Activated T-cell treated with anti-CD3 and anti-CD28 coated beads, Interleukin-2, amount 50 U/mL, for 48 hours (primary cell): ENCODE measurements at places on chromosomes 1 and 21.

- DNase-seq: no peak
Observed at GRCh38 chr1:16275591-16275990, 38.6 kb upstream of the CPLANE2 start.

GRCh38 chr1:236419502-236419901 is 25.4 kb downstream of the EDARADD start:
- DNase-seq: peak; percentile 2

GRCh38 chr1:17795081-17795809 is 40.1 kb downstream of the ACTL8 start:
- DNase-seq: no peak

GRCh38 chr1:160724465-160725242 is 13.0 kb upstream of the CD48 start:
- DNase-seq: no peak

GRCh38 chr1:119713749-119714456 is 2.2 kb downstream of the PHGDH start:
- no peak for DNase-seq

DNA sequence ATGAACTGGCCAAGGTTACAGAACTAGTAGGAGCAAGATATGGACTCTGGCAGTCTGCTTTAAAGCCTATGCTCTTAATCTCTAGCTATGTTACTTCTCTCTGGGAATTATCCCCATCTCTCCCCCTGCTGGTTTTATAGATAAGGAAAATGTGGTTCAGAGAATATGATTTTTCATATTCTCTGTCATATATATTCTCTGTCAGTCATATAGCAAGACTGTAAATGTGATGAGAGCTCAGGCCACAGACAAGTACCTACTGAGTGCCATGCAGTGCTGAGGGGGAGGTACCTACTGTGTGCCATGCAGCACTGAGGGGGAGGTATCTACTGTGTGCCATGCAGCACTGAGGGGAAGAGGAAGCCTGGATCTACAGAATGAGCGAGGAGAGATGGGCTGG is 220.3 kb upstream of the FGGY start:
- no peak for DNase-seq

DNA sequence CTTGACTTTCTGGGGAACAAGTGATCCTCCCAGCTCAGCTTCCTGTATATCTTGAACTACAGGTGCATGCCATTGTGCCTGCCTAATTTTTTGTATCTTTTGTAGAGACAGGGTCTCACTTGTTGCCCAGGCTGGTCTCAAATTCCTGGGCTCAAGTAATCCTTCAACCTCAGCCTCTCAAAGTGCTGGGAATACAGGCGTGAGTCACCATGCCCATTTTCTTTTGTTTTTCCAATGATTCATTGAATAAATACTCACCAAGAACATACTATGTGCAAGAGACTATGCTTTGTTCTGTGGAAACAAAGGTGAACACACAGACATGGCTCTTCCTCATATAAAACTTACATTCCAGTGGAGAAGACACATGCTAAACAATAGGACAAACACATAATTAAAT is 407.8 kb upstream of the DAB1 start:
- no peak for DNase-seq

DNA sequence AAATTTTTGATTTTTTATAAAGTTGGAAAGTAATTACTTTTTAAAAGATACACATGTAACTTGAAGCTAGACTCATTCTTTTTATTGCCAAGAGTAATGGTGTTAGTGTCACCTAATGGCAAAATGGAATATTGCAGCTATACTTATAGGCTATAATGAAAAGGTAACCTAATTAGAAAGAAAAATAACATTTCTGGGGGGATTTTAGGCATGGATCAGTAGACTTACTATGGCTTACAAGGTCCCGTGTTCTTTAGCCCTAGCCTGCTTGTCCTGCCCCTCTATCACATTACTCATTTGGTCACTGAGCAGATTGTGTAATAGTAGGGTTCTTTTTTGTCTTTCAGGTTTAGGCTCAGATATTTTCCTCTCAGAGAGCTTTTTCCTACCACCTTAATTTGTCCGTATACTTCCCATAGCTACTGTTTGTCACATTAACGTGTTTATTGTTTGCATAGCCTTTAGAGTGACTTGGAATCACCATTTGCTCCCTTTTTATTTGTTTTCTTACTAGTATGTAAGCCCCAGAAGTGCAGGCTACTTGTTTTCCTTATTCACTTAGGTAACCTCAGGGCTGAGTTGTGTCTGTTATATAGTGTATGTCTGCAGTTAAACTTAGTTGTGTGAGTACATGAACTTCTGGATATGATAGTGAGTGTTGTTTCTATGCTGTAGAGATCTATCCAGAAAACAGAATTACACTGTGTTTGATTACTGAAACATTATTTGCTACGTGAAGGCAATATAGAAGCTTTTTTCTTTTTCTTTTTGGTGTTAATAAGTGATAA is 58.7 kb downstream of the RABGAP1L start:
- no peak for DNase-seq

- DNase-seq: no peak
Observed at GRCh38 chr1:85573322-85573721, 7.2 kb upstream of the CCN1 start.

GRCh38 chr1:41622859-41623732 is 138.6 kb upstream of the EDN2 start:
- peak; percentile 13 for DNase-seq

DNA sequence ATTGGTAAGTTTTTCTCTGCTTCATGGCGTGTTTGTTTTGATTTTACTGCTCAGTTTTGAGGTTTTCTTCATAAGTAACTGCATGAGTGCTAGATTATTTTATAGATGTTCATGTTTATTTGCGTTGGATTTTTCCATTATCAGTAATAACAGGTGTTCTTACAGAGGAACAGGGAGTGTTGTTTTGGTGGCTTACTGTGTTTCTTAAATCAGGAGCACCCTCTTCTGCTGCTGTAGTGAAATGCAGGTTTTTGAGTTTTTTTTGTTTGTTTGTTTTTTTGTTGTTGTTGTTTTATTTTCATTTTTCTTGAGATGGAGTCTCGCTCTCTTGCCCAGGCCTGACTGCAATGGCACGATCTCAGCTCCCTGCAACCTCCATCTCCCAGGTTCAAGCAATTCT is 32.6 kb downstream of the CTBS start:
- DNase-seq: no peak

GRCh38 chr1:232328486-232329102 is 301.3 kb downstream of the SIPA1L2 start:
- no peak for DNase-seq

GRCh38 chr1:161171191-161171590 is 5.0 kb downstream of the PPOX start:
- no peak for DNase-seq

DNA sequence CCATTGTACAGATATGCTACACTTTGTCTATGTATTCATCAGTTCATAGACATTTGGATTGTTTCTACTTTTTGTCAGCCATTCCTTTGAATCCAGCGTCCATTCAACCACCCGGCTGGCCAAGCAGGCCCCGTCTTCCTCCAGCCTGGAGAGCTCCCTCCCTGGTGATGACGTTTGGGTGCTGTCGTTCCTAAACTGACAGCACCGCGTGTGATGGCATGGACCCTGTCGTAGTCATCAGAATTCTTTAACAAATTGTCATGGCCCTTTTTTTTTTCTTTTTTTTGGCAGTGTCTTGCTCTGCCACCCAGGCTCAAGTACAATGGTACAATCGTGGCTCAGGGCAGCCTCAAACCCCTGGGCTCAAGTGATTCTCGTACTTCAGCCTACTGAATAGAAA is 138.6 kb upstream of the ERRFI1 start:
- DNase-seq: no peak

GRCh38 chr1:204181116-204181515 is 15.0 kb upstream of the REN start:
- DNase-seq: no peak

DNA sequence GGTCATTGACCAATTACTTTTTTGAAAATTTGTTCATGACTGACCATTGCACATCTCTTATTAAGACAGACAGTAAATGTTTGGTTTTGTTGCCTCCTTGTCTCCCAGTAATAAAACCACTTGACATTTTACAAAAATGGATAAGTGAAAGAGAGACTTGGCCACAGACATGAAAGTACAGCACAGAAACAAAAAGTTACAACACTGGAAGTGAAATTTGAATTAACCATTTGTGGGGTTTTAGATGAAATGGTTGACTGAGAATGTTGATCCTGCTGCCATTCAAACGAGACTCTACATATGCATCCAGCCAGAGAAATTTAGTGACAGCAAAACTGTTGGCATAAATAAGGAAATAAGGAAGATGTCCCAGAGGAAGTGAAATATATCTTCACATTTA is 79.3 kb upstream of the B3GALT2 start:
- no peak for DNase-seq

DNA sequence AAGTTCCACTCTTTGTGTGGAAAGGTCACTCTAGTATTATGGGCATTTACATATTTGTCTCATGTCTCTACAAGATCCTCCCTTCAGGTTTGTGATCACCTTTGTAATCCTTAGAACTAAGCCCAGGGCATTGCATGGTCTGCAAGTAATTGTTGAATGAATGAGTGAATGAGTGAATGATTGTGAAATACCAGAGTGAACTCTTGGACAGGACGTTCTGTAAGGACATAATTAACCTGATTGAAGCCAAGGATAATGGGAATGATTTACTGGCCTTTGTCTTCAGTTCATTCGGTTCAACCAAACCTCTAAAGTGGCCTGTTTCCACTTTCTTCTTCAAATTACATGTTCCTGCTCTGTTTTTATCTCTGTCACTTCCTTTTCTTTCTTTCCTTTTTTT is 83.0 kb upstream of the TSPAN2 start:
- DNase-seq: no peak

DNA sequence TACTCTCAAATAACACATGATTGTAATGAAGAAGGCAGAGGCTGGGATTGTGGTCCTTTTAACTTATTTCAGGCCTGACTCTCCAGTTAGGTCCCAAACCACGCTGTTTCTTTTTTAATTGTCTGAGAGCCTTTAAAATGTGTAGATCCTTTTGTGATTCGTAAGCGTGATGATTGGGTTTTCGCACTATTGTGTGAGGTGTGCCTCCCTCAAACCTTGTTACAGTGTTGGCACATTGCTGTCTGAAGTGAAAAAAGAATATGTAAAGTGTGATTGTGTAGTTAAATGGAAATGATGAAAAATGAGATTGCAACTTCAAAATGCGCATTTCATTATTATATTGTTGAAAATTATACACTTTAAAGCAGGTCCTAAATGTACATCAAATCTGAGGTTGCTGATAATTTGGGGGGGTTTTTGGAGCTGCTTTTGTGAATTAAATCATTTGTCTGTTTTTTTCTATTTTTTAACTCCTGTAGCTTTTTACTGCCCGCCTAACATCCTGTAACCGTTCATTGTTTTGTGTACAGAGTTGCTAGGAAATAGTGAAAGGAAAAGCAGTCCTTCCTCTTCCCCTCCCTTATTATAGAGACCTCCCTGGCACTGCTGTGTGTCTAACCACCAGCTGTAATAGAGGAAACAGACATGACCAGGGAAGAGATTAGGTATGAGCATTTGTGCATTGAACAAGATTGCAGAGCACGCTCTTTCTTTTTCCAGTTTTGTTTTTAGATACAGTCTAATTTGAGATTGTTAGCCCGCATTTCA is 43.3 kb downstream of the IARS2 start:
- no peak for DNase-seq

GRCh38 chr1:17755120-17755519 is at the start of gene ACTL8:
ACTL8 (plus strand) TSS chr1:17755333; CDS start chr1:17823009, 67,676 bp downstream.
- peak; percentile 24 for DNase-seq

DNA sequence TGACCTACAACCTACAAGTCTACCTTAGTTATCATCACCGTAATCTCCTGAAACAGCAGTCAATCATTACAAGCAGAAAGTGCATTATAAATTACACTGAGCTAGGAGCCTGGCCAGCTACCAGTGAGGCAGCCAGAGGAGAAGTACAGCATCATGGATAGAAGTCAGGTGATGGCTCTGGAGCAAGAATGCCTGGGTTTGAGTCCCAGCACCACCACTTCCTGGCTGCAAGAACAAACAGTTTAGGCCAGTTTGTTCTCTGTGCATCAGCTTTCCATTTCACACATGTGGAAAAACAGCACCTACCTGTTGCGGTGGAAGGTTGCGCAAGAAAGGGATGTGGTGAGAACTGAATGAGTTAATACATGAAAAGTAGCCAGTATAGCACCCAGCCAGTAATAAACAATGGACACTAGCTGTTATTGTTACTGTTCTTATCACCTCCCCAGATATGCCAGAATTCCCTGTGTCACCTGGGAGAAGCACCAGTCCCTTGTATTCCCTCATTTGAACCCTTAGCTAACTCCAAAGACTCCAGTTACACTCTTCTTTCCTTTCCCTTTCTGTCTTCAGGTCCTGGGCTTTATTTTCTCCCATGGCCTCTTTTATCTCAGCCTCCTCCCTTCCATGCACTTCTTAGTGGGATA is 9.0 kb downstream of the CREG1 start:
- no peak for DNase-seq

DNA sequence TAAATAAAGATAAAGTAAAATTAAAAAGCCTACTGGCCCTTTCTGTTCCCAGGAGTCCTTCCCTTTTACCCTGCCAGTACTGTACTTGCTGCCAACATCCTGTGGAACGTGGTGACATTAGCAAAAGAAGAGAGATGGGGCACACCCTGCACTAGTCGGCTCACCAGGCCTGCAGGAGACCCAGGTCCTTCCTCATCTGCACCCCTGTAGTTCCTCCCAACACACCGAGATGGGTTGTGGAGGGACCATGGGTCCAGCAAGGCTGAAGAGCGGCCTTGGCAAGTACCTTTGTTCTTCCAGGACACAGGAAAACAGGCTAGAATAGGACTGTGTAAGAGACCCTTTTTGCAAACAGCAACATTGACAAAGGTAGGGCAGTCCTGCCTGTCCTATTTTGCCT is 98.7 kb upstream of the TMPRSS2 start:
- no peak for DNase-seq

DNA sequence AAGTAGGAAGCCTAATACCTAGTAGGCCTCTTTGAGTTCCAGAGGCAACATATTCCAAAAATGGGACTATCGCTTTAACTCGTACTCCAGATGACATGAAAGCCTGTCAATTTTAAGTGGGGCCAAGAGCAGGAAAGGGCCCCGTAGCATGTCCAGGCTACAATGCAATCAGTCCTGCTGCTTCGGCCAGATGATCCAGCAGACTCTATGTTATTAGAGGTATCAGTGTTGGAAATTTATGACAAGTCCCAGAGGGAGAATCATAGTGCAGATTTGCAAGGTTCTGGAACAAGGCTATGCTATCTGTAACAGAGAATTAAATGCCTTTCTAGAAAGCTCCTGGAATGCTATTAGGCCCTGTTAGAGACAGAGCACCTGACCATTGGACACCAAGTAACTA is 56.7 kb upstream of the SRP9 start:
- no peak for DNase-seq

- no peak for DNase-seq
Observed at GRCh38 chr1:216270086-216270773, 153.0 kb downstream of the USH2A start.

DNA sequence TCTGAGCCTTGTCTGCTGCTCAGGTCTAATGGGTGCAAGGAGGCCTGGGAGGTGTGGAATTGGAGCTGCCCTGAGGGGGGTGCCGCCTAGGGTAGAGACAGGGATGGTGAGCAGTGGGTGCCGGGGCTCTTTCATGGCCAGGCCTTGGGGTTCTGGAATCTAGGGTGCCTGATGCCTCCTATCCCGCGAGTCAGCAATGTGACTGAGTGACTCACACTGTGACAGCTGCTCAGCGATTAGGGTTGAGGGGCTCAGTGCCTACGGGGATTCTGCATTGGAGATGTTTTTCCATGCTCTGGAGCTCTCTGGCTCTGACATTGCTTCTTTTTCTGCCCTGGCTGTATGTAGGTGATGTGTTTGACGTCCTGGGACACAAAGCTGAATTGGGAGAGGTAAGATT is 16.8 kb downstream of the ATP8B2 start:
- DNase-seq: no peak
